Activated CD4-positive, alpha-beta T cell treated with anti-CD3 and anti-CD28 coated beads for 36 hours (primary cell): ENCODE measurements at places on chromosomes 5 and 9. TPM values are rescaled to one million over a fixed set of nuclear protein-coding genes. Genes with fewer than 3 reads are reported as not detected.

The FABP6 gene
- not detected for total RNA-seq

DNA sequence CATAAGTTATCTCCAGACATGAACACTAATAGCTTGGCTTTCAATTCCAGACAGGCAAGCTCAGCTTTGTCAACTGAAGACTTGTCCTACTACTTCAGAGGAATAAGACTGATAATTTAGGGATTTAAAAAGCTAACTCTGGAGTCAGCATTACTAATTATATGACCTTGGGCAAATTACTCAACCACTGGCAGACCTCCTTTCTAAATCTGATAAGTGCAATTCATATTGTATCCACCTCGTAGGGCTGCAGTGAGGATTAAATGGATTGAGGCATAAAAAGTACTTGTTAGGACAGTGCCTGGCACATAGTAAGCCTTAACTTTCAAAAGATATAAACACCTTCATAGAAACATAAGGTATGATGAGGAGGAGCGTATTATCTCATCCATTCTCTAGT, 104.4 kb downstream of the KLHL3 start:
- no peak for DNase-seq

The GZMA gene
- total RNA-seq, result 2.4 TPM

GRCh38 chr5:143865426-143866025, 53.6 kb downstream of the HMHB1 start:
- DNase-seq, result no peak

- no peak for DNase-seq
Measured at GRCh38 chr9:106092083-106092482, 397.7 kb downstream of the TMEM38B start.

DNA sequence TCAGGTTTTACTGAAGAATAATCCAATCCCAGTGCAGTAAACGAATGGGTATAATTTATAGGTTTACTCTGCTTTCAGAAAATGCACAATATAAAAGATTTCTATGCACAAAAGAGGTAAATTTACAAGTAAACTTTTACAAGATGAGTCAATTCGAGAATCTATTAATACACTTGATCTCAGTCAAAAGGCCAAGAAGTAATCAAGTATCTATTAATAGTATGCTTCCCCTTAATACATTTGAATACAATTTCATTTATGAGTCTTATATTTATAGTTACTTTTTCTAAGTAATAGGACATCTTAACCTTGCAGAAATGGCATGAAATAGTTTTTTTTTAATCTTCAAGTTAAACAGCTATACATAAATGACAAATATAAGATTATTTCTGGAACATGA, 355.2 kb upstream of the EFNA5 start:
- no peak for DNase-seq
